Naive thymus-derived CD4-positive, alpha-beta T cell (primary cell): ENCODE measurements at places on chromosomes 12 and 14. TPM values are rescaled to one million over a fixed set of nuclear protein-coding genes. Genes with fewer than 3 reads are reported as not detected.

GRCh38 chr12:128043317-128043716 lies 223.7 kb upstream of the TMEM132C start:
- no peak for DNase-seq

DNA sequence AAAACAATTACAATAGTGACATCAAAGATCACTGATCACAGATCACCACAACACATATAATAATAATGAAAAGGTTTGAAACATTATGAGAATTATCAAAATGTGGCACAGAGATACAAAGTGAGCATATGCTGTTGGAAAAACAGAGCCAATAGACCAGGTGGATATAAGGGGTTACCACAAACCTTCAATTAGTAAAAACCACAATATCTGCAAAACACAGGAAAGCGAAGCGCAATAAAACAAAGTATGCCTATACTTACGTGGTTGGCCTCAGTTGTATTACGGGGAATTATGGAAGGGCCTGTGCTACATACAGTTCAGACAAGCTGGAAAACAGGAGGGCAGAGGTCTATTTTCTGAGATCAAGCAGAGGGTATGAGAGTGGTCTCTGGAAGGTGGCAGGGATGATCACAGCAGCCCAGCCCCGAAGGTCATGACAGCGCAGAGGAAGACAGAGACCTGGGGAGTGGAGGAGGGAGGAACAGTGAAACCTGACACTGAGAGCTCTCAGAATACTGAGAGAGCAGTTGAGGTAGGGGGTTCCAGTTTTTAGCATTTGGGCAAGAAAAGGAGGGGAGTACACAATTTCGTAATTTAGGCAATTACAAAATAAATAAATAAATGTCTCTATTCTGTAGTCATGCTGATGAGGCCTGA lies 41.3 kb downstream of the IFNG start:
- DNase-seq = no peak

DNA sequence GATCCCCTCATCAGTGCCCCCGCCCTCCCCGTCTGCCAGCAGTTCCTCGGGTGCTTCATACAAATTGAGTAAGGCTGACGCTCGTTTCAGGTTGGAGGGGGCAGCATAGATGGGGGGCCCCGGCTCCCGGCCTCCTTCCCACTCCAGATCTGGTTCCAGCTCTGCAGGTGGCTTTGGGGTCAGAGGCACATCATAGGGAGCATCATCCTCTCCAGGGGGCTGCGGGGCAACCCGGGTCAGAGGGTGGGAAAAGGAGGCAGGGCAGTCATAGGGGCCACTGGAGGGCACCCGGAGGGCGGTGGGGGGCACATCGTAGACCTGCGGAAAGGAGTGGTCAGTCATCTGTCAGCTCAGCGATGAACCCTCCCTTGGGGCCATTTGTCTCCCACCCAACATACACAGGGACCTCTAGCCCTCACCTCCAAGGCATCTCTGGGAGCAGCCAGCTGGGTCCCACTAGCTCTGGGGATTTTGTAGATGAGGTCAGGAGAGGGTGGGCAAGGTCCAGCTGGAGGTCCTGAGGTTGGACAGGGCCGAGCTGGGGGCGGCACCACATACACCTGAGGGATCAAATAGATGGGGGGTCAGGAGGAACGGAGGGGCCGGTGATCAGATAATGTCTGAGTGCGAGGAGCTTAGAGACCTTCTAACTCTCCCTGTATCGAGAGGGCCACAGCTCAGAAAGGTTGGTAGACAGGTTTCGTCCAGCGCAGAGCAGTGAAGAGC lies 5.1 kb downstream of the EFS start:
- no peak for DNase-seq

Gene IFI27
- total RNA-seq = 1.00 TPM

Gene PTGR2
- 7.9 TPM for total RNA-seq
